Panc1 (cell line): ENCODE measurements at places on chromosomes 13 and 19.
A peak's percentile ranks its signal among the peaks of the same experiment; 100 is the strongest.

- no peak overlapping the region for H3K27ac ChIP-seq
- peak; percentile 39 for DNase-seq
- H3K4me3 ChIP-seq: no peak overlapping the region
- no peaks in the 10 kb centered on the region for H3K27me3 ChIP-seq
Measured at GRCh38 chr19:3544742-3545668, 6.0 kb downstream of the TEKTIP1 start.

DNA sequence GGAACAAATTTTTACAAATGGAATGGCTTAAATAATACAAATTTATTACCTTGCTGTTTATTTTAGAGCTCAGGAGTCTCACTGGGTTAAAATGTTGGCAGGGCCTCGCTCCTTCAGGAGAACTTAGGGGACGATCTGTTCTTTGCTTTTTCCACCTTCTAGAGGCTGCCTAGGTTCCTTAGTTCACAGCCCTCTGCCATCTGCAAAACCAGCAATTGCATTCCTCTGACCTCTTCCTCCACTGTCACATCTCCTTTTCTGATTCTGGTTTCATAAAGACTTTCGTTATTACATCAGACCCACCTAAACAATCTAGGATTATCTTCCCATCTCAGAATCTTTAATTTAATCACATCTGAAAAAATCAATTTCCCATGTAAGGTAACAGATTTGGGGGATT, 249.6 kb upstream of the SPRY2 start:
- no peaks in the 10 kb centered on the region for H3K27me3 ChIP-seq
- no peaks in the 10 kb centered on the region for H3K4me1 ChIP-seq
- no peak for DNase-seq
- H3K27ac ChIP-seq: no peak overlapping the region
- no peak overlapping the region for H3K4me3 ChIP-seq
- no peaks in the 10 kb centered on the region for H3K36me3 ChIP-seq

GRCh38 chr13:66837246-66837645, 392.9 kb downstream of the PCDH9 start:
- no peak overlapping the region for H3K4me3 ChIP-seq
- no peak for DNase-seq
- H3K36me3 ChIP-seq: no peaks in the 10 kb centered on the region
- no peak overlapping the region for H3K27ac ChIP-seq

DNA sequence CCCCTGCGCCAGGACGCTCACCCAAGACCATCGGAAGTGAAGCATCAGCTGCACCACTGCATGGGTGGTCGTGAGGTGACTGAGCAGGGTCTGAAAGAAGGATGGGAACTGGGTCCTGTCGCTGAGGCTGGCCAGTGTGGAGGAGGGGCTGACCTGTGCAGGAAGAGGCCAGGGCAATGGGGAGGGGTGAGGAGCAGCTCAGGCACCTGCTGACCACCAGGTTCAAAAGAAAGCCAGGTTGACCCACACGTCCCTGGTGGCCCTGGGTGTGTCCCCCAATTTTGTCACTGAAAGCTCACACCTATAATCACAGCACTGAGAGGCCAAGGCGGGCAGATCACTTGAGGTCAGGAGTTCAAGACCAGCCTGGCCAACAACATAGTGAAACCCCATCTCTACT, 13.7 kb upstream of the ZSCAN1 start:
- H3K27ac ChIP-seq: no peak overlapping the region
- H3K4me1 ChIP-seq: no peaks in the 10 kb centered on the region
- H3K36me3 ChIP-seq: no peaks in the 10 kb centered on the region
- no peaks in the 10 kb centered on the region for H3K27me3 ChIP-seq
- DNase-seq: no peak

- no peak overlapping the region for H3K27ac ChIP-seq
- H3K4me3 ChIP-seq: no peak overlapping the region
- no peaks in the 10 kb centered on the region for H3K4me1 ChIP-seq
- H3K27me3 ChIP-seq: no peaks in the 10 kb centered on the region
Measured at GRCh38 chr13:113732961-113733950, 25.8 kb upstream of the TMEM255B start.
